ENCODE measurements at places on chromosomes 7 and 10.

DNA sequence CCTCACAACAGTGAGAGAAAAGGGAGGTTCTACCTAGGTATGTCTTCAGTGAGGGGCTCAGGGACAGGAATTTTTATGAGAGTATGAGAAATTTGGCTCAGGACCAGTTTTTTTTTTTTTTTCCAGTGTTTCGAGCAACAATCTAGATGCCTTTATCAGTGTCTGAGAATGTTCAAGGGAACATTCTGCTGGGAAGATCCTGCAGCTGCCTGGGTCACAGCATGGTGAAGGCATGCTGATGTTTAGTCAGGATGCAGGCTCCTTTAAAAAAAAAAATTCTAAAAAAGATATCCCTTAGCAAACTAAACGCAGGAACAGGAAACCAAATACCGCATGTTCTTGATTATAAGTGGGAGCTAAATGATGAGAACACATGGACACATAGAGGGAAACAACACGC, 31.0 kb downstream of the SBDS start:
- H3K27ac ChIP-seq: peak overlapping the region; percentile 13
- no peak overlapping the region for H3K4me3 ChIP-seq

DNA sequence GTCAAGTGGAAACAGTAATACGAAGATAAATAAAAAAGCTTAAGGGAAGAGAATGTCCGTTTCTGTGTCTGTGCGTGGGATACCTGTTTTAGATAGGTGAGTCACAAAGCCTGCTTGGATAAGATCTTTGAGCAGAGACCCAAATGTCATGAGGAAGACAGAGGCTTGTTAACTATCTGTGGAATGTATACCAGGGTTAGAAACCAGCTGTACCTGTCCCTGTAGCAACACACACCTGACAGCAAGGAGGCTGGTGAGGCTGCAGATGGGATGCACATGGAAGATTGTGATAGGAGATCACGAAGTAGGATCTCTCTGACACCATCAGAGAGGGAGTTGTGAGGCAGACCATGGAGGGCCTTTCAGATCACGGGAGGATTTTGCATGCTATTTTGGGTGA, 105.3 kb downstream of the ARHGAP21 start:
- peaks cover 14% of the 10 kb centered on the region for H3K4me1 ChIP-seq
- H3K36me3 ChIP-seq: peaks cover 34% of the 10 kb centered on the region
- no peak overlapping the region for H3K4me3 ChIP-seq
- H3K27ac ChIP-seq: peak overlapping the region; percentile 32

DNA sequence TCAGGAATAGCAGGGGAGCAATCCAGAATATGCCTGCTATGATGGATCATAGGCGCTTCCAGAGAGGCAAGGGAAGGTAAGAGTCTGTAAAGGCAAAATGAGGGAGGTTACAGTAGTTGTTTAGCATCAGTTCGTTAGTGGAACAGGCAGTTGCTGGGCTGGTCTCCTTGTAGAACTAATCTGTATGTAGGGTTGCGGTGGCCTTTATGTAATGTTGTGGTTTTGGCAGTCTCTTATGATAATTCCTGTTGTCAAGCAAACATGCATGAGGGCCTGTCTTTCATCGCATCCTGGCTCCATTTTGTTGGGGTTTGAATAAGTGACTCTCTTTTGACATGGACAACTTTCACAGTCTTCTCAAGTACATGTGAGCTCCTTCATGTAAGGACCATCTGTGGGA, 427.8 kb upstream of the LRGUK start:
- no peaks in the 10 kb centered on the region for H3K36me3 ChIP-seq
- H3K4me3 ChIP-seq: no peak overlapping the region
- no peaks in the 10 kb centered on the region for H3K27me3 ChIP-seq
- H3K27ac ChIP-seq: no peak overlapping the region
- DNase-seq: no peak
- peaks cover 27% of the 10 kb centered on the region for H3K4me1 ChIP-seq

DNA sequence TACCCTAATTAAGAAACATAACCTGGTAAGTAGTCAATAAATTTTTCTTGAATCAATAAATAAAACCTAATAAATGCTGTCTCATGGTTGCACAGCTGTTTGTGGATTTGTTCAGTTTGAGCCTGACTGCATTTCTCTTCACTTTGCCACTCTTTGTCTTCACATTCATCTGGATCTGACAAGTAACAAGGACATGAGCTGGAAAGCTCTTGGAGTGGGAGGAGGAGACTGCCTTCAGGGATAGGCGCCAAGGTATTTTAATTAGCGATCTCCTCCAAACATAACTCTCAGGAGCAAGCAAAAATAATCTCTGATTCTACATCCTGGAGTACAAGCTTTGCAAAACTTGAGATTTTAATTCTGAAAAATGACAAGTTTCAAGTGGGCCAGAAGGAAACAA, 251.0 kb downstream of the BMPER start:
- H3K27me3 ChIP-seq: no peaks in the 10 kb centered on the region
- no peak overlapping the region for H3K27ac ChIP-seq
- H3K36me3 ChIP-seq: no peaks in the 10 kb centered on the region
- no peak for DNase-seq

DNA sequence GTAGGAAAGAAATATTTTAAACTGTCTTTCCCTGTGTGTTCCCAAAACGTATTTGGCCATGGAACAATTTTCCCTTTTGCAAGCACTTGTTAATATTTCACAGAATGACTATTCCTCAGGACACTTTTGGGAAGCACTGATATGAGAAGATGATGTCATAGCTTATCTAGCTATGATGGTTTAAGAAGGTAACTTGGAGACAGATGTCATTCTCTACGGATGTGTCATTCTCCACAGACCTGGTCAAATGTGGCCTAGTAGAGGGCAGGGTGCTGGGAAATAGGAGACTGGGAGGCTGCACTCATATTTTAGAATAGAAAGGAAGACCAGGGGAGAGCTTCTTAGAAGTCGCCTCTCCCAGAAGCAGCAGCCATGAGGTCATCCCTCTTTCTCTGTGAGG, 220.7 kb upstream of the GLI3 start:
- no peak overlapping the region for H3K27ac ChIP-seq
- DNase-seq: no peak
- H3K36me3 ChIP-seq: no peaks in the 10 kb centered on the region
- peaks cover 2% of the 10 kb centered on the region for H3K27me3 ChIP-seq

DNA sequence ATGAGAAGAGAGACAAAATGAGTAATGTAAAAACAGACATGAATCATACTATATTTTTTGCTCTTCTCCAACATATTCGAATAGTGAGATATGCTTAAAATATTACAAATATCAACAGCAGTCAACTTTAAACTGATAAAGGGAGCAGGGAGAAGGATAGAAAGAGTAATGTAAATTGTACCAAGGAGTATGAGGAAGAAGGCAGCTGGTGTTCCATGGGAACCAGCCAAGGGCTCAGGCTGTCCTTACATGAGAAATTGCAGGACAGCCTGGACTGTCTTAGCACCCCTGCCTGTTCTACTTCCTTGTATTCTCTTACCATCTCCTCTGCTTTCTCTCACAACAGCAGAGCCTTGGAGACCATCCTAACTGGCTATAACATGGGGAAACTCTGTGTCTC, 128.7 kb downstream of the TSPAN12 start:
- H3K4me1 ChIP-seq: peaks cover 36% of the 10 kb centered on the region
- no peaks in the 10 kb centered on the region for H3K36me3 ChIP-seq
- peaks cover 4% of the 10 kb centered on the region for H3K27me3 ChIP-seq
- no peak overlapping the region for H3K4me3 ChIP-seq
- H3K27ac ChIP-seq: no peak overlapping the region
- DNase-seq: no peak

DNA sequence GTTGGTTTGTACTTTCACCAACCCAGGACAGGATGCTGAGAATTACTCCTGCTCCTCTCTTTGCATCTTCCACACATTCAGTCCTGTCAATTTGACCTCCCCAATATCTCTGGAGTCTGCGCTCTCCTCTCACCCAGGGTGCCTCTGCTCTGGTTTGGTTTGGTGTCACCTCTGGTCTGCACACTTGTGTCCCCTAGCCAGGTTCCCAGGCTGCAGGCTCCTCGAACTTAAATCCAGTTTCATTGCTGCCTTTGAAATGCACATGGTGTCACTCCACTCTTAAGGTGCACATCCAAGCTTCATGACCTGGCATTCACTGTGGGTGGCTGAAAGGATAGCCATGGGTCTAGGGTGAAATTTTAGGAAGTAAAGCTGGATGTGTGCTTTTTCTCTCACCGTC, 271.6 kb downstream of the RPS24 start:
- H3K27me3 ChIP-seq: peaks cover 42% of the 10 kb centered on the region
- DNase-seq: peak; percentile 62
- H3K4me3 ChIP-seq: no peak overlapping the region
- no peak overlapping the region for H3K27ac ChIP-seq

DNA sequence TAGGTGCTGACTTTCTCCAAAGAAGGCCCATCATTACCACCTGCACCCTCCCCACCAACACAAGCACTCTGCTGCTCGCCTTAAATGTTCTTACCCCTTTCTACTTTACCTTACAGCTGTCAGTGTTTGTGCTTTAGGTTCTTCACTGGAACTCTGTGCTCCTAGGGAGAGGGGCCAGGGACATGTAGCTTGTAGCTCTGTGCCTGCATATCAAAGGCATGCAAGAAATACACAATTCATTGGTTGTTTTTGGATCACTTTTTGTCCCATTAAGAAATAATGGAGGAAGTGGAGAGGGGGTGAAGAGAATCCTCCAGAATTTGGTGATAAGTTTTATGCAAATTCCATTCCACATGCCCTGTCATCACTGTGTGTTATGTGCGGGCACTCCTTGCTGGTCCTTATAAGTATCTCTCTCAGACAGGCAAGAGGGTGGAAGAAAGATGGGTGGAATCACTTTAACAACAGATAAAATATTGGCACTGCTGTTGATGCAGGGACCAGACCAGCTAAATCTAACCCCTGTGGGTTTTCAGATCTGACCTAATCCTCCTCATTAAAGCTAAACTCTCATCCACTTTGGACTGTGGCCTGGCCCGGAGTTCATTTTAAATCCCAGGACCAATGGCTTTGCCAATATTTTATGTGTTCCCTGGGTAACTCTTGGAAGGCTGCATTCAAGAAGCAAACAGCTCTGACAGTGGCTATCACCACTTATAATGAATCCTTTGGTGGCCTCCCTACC, 375.8 kb upstream of the NFE2L3 start:
- H3K36me3 ChIP-seq: no peaks in the 10 kb centered on the region
- DNase-seq: peak; percentile 25
- no peaks in the 10 kb centered on the region for H3K27me3 ChIP-seq
- H3K27ac ChIP-seq: no peak overlapping the region
- H3K4me3 ChIP-seq: no peak overlapping the region

GRCh38 chr7:43535031-43535451, 47.9 kb upstream of the STK17A start:
- H3K4me1 ChIP-seq: peaks cover 56% of the 10 kb centered on the region
- H3K27ac ChIP-seq: peak overlapping the region; percentile 95
- no peaks in the 10 kb centered on the region for H3K36me3 ChIP-seq

GRCh38 chr7:128442356-128442755, 13.3 kb upstream of the HILPDA start:
- no peaks in the 10 kb centered on the region for H3K36me3 ChIP-seq
- no peak for DNase-seq
- no peak overlapping the region for H3K4me3 ChIP-seq
- no peak overlapping the region for H3K27ac ChIP-seq
- peaks cover 14% of the 10 kb centered on the region for H3K27me3 ChIP-seq

DNA sequence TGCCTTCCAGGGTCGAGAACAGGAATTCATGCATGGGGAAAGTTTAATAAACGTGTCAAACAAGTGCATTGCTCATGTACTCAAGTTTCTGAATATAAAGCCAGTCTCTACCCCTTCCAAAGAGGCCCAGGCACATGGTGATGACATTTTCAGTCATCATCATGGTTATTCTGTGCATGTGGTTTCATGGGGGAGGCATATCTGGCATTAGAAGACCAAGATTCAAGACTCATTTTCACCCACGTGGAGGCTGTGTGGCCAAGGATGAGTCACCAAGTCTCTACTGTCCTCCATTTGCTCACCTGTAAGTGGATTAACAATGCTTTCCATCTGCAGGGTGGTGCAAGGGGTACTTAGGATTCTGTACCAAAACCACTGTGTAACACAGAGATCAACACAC, 34.0 kb upstream of the CNPY1 start:
- no peak overlapping the region for H3K4me3 ChIP-seq
- H3K4me1 ChIP-seq: no peaks in the 10 kb centered on the region
- peaks cover 26% of the 10 kb centered on the region for H3K27me3 ChIP-seq
- no peak overlapping the region for H3K27ac ChIP-seq
- no peaks in the 10 kb centered on the region for H3K36me3 ChIP-seq

- DNase-seq: no peak
- no peak overlapping the region for H3K27ac ChIP-seq
- H3K4me3 ChIP-seq: no peak overlapping the region
- H3K36me3 ChIP-seq: no peaks in the 10 kb centered on the region
- no peaks in the 10 kb centered on the region for H3K4me1 ChIP-seq
These were observed 75.4 kb upstream of the PDSS1 start for GRCh38 chr10:26621889-26622711.

DNA sequence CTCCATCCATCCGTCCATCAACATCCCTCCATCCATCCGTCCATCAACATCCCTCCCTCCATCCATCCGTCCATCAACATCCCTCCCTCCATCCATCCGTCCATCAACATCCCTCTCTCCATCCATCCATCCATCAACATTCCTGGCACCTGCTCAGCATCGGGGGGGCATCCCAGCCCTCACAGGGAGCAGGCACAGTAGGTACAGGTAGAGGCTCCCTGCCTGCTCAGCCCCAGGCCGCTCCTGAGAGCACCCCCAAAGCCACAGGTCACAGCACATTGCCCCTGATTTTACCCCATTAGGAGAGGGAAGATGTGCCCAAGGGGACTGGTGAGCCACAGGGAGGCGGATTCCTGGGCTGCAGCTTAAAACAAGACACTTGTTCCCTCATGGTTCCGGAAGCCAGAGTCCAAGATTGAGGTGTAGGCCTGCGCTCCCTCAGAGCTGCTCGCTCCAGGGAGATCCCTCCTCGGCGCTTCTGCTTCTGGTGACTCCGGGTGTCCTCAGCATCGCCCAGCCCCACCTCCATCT, 21.1 kb upstream of the CFAP46 start:
- peaks cover 18% of the 10 kb centered on the region for H3K27me3 ChIP-seq
- H3K27ac ChIP-seq: no peak overlapping the region
- no peak for DNase-seq
- H3K36me3 ChIP-seq: no peaks in the 10 kb centered on the region
- H3K4me1 ChIP-seq: peaks cover 8% of the 10 kb centered on the region
- H3K4me3 ChIP-seq: no peak overlapping the region

GRCh38 chr7:110944966-110945644, 145.8 kb upstream of the LRRN3 start:
- H3K36me3 ChIP-seq: no peaks in the 10 kb centered on the region
- no peak for DNase-seq
- no peak overlapping the region for H3K27ac ChIP-seq
- H3K27me3 ChIP-seq: no peaks in the 10 kb centered on the region
- H3K4me1 ChIP-seq: peaks cover 30% of the 10 kb centered on the region

DNA sequence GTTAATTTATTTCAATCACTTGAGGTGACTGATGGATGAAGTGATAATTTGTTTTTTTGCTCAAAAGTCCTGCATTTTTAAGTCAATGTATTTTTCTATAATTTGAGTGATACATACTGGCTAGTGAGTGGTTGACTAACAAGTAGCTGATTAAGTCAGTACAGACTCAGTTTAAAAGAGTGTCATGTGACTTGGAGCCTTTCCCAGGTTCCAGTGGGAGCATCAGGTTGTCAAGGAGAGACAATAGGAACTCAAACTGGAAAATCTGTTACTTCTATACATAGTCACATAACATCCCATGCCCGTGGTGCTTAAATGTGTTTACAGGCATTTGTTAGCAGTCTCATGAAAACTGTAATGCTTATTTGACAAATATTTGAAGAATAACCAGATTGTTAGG, 154.7 kb downstream of the ANK3 start:
- H3K4me3 ChIP-seq: no peak overlapping the region
- peaks cover 35% of the 10 kb centered on the region for H3K4me1 ChIP-seq
- H3K36me3 ChIP-seq: no peaks in the 10 kb centered on the region
- no peaks in the 10 kb centered on the region for H3K27me3 ChIP-seq
